ENCODE measurements at places on chromosomes 4 and X.

DNA sequence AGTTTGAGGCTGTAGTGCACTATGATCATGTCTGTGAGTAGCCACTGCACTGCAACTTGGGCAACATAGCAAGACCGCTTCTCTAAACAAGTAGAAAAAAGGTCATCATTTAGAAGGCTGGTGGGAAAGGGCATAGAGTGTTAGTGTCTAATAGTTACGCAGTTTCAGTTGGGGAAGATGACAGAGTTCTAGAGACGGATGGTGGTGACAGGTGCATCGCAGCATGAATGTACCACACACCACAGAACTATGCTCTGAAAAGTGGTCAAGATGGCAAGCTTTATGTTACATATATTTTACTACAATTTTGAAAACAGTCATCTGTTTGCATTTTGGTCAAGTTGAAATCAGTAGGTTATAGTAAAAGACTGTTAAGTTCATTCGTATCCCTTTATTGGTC is 23.7 kb upstream of the CLDN34 start:
- DNase-seq: no peak

GRCh38 chrX:68749426-68749825 is 79.4 kb upstream of the EFNB1 start:
- DNase-seq: no peak

DNA sequence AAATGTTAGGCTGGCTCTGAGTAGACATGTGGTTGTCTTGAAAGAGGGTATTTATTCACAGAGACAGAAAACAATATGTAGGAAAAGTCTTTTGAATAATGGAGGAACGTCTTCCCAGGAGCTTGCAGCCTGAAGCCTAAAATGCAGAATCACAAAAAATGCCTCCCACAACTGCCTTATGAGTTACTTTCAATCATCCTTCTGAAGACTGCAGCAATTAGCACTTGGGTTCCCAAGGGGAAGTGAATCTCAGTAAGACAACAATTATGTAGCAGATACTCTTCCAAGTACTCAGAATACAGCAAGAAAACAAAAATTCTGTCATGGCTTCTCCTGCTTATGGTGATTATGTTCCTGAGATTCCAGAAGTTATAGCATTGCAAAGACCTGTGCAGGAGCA is 166.6 kb upstream of the TBL1X start:
- DNase-seq: no peak

- DNase-seq: no peak
Measured at GRCh38 chr4:110770353-110770752, 147.5 kb upstream of the PITX2 start.

DNA sequence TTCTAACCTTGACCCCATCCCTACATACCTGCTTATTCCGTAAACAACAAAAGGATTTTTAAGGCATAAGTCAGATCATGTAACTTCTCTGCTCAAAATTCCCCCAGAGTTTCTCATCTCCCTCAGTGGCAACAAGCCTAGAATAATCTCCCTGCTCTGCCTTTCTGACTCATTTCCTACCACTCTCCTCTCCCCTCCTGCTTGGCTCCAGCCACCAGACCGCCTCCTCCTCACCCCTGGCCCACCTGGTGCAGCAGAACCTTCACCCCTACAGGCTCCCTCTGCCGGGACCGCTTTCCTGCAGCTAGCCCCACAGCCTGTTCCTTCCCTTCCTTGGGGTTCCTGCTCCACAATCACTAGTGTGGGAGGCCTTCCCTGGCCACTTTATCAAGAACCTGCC is 32.1 kb downstream of the TSPAN5 start:
- no peak for DNase-seq

DNA sequence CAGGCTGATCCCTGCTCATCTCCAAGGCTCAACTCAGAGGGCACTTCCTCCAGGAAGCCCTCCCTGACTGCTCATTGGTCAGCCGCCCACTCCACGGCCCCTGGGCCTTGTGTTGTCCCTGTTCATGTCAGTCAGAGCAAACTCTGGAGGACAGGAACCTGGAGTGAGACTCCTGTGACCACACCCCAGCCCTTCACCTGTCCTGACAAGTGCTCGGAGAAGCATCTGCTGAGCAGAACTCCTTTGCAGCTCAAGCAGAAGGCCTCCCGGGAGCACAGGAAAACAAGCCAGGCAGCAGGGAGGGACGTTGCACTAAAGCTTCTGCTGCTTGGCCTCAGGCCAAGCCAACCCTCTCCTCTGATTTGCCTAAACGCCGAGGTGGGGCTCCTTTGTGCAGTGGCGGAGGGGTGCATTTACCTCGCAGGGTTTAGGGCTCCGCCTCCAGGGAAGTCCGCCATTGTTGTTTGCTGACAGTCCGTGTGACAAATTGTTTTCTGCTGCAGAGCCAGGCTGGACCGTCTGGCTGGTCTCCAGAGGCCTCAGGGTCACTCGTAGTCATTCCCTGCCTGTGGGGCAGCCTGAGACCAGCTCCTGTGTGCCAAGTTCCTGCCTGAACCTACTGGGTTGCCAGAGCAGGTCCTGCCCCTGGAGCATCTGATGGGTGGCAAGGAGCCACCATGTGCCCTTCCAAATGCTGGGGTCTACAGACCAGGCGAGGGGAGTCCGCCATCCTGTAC is 61.8 kb downstream of the C4orf50 start:
- peak; percentile 59 for DNase-seq

DNA sequence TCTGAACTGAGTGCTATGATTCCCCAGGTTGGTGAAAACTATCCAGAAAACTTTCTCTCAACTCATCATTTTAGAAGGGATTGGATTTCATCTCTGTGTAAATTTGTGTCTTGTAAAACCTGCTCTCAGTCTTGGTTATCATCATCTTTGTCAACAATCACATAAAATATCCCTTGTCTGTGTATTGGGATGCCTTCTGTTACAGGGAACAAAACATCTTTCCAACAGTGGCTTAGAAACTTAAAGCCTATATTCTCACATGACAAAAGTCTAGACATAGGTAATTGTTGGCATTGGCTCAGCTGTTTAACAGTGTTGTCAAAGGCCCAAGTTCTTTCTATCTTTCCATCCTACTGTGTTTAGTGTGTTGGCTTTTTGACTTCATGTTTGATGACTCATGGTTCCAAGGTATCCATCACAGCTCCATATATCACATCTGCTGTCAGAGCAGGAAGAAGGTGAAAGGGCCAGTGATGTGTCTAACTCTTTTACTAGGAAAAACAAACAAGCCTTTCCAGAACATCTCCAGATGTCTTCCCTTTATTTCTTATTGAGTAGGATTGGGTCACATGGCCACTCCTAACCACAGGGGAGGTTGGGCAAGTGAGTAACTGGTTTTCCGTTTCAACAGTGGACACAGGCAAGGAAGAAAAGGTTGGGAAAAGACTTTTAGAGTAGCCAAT is 65.0 kb downstream of the PHEX start:
- DNase-seq: no peak

GRCh38 chr4:6524436-6524835 is 50.6 kb upstream of the MAN2B2 start:
- DNase-seq: no peak

DNA sequence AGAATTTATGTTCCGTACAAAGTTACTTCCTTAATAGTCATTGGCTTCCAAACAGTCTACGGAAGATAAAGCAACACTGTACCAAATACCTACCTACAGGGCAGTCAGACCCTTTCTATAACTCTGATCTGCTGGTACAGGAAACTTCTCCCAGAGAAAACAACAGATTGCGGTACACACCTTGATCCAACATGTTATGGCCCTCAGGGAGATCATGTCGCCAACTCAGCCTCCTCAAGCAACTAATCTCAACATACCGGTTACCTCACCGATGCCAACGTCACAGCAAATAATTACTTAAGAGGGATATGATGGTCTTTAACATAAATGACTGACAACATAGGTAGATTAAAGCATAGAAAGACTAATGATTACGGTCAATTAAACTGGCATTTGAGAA is 70.4 kb downstream of the RFC1 start:
- DNase-seq: no peak

DNA sequence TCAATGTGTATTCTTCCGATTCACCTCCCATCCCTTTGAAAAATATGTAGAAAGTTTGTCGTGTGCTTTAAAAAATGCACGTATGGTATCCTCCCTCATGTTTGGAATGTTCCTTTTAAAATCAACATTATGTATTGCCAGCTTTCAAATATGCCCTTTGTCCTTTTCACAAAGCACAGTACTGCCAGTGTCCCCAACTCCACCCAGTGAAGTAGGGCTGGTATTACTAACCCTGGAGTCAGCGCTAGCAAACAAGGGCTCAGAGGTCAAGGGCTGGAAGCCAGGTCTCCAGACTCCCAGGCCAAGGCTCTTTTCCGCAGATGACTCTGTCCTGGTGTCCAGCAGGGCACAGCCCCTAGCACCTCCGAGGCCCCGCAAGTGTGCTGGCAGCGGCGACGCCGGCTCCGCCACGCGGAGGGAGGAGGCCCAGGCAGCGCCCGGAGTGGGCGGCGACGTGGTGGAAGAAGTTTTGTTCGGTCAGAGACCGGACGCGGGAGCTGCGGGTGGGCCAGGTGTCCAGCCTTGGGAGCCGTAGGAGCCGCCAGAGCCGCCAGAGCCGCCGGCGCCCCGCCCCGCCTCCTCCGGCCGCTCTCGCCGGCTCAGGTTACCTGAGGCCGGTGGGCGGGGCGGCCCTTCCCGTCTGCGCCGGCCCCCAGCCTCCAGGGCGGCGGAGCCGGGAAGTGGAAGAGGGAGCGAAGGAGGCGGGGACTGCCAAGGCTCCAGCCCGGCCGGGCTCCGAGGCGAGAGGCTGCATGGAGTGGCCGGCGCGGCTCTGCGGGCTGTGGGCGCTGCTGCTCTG is at the start of gene IL13RA1:
TSS of gene IL13RA1 (plus strand) at position 720 of the 799 bp plus-strand sequence. CDS start at position 753, 33 bp downstream.
- peak; percentile 83 for DNase-seq

DNA sequence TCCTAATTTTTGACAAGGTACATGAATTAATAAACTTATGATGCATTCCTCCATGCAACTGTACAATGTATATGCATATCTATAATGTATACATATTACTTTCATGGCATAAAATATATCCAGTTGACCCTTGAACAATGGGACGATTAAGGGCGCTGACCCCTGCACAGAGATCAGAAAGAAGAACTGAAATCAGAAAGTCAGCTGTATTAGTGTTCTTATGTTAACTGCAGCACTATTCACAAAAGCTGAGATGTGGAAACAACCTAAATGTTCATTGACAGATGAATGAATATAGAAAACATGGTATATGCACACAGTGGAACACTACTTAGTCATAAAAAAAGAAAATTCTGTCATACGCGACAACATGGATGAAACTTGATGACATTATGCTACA is 457.1 kb downstream of the GBA3 start:
- DNase-seq: no peak

DNA sequence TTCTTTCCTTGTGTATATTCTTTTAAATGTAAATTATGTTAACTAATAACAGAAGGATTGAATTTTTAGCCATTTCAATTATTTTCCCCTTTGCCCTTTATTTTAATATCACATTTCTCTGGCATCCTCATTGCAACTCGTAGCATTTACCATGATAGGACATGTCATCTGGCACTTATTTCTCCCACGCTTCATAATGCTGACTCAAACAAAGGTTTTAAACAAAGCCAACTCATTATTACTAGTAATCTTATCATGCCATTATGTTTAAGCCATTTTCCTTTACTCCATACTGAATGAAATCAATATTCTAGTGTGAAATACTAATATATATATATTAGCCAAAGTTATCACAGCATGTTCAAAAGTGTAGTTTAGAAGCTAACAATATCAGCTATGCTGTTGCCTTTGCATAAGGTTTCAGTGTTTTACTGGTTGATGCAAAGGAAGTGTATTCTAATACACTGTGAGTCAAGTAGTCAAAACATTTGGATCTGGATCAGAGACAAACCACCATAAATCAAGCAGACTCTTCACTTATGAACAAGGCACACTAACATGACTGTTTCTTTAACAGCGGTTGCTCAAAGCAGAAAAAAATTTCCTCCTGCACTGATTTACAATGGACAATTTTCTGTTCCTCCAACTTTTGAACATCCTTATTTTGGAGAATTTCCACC is 281.6 kb downstream of the SLC7A11 start:
- no peak for DNase-seq

GRCh38 chr4:1356181-1356998 is 9.4 kb downstream of the UVSSA start:
- DNase-seq: peak; percentile 81

DNA sequence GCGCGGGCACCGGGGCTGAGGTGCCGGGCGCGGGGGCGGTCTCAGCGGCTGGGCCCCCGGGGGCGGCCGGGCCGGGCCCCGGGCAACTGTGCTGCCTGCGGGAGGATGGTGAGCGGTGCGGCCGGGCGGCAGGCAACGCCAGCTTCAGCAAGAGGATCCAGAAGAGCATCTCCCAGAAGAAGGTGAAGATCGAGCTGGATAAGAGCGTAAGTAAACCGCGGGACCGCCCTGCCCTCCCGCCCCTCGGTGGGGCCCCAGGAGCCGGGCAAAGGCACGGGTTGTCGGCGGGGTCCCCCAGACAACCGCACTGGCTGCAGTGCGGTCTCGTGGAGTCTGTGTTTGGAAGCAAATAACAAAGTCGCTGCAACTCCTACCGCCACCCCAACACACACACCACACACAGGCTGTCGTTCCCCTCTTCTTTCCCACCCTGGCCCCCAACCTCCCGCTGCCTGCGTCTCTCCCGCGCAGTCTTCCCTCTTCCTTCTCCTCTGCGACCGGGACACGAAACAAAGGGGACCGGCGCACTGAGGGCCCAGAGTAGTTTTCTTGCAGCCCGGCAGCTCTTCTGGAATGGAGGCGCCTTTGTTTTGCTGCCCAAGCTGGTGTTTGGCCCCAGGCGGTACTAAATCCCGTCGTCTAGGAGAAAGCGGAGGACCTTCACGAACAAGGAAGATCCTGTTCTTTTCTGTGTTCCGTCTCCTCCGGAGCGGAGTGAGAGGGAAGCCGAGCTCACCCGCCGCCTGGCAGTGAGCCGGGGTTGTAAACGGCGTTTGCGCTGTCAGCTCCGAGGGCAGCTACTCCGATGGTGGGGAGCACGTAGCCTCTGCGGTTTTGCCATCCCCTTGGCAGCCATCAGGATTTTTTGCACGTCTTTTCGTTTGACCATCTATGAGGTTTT is 788 bp downstream of the SAP30 start:
- peak; percentile 66 for DNase-seq

DNA sequence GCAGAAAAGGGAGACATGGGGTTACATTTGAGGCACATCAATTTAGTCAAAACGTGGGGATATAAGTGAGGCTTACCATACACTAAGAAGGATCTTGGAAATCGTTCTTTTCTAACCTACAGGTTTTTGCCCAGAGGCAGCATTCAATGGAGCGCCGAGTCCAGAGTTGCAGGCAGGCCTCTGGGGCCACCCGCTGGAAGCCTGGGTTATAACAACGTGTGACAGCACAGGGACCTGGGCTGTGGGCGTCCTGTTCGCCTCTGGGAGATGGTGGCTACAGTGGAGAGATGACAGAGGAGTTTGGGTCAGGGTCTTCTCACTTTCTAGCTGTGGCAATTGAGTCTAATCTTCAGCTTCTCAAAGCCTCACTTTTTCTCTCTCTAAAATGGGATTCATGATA is 53.9 kb downstream of the ENPP6 start:
- peak; percentile 72 for DNase-seq

GRCh38 chr4:23324021-23324690 is 565.7 kb downstream of the PPARGC1A start:
- no peak for DNase-seq

- no peak for DNase-seq
Measured at GRCh38 chrX:132442691-132443090, 46.1 kb downstream of the MBNL3 start.

- no peak for DNase-seq
Measured at GRCh38 chrX:124226129-124226528, 106.3 kb upstream of the TEX13D start.
